ENCODE measurements at places on chromosomes 16 and 17.

DNA sequence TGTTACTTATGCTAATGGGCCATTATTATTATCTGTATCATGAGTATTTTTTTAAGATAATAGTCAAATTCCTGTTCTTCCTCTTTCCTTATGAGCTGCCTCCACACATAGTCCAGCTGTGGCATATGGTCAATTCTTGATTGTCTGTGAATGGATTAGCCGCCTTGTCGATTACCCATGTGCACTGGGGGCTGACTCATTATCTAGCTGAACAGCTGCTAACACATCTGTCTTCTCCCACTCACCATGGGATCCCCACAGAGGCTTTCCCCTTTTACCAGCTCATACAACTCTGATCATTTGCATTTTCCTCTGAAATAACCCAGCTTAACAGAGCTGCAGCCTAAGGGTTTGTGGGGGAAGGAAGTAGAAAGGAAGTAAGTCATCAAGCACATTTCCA lies 915.0 kb downstream of the CDH11 start:
- no peak for DNase-seq

DNA sequence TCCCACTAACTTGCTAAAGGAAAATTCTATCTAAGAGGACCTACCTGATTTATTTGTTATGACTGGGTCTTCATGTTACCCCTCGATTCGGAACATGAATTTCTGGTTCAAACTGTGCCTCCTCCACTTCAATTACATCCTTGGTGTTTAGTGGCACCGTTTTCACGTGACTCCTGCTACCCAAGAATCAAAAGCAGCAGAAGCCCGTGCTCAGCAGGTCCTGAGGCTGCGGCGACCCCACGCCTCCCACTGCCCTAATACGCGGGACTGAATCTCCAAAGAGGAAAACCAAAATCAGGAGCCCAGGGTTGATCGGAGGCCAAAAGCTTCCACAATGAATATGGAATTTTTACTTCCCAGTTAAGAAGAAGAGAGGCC lies 94.0 kb upstream of the METRNL start:
- no peak for DNase-seq

- DNase-seq: no peak
Observed at GRCh38 chr17:72858826-72859495, 233.5 kb downstream of the SLC39A11 start.

- no peak for DNase-seq
Observed at GRCh38 chr16:818132-818531, 17.6 kb upstream of the GNG13 start.

GRCh38 chr17:80832266-80832676 lies 159.4 kb upstream of the CHMP6 start:
- peak; percentile 35 for DNase-seq

DNA sequence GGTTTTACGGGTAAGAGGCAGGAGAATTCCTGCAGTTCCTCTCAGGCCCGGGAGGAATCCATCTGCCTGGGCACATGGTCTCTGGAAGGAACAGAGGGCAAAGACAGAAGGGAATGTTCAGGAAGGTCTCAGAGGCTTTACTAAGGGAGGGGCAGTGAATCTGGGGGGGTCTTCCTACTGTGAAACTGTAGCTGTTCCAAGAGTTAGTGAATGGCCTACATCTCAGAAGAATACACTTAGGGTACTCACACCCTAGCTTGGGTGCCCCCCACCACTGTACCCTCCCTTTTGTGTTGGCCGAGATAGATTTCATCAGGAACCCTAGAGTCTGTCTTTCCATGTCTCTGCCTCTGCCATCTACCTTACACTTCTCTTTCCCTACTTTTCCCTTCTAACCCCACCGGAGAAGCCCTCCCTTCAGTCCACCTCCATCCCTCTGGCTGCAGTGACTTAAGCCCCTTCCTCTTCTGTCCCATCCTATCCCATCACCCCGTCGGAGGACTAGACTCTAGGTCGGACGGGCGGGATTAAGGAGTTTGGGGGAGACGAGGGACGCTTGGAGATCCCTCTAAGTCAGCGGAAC lies 316 bp downstream of the DLG4 start:
- no peak for DNase-seq

- DNase-seq: no peak
Observed at GRCh38 chr16:457732-458400, 32.4 kb downstream of the RAB11FIP3 start.

DNA sequence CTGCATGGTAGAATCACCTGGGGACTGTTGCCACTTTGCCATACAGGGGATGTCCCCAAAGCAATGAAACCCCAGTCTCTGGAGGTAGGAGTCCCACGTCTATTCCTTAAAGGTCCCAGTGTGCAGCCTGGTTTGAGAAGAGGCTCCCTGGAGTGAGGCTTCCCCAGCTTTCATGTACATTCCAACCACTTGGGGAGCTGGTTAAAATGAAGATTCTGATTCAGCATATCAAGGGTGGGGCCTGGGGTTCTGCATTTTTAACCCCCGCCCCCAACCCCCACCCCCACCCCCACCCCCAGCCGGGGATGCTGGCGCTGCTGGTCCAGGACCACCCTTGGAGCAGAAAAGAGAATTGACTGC lies 241.2 kb downstream of the FOXL1 start:
- no peak for DNase-seq

GRCh38 chr17:9729735-9730420 lies 61.5 kb downstream of the DHRS7C start:
- DNase-seq: no peak

DNA sequence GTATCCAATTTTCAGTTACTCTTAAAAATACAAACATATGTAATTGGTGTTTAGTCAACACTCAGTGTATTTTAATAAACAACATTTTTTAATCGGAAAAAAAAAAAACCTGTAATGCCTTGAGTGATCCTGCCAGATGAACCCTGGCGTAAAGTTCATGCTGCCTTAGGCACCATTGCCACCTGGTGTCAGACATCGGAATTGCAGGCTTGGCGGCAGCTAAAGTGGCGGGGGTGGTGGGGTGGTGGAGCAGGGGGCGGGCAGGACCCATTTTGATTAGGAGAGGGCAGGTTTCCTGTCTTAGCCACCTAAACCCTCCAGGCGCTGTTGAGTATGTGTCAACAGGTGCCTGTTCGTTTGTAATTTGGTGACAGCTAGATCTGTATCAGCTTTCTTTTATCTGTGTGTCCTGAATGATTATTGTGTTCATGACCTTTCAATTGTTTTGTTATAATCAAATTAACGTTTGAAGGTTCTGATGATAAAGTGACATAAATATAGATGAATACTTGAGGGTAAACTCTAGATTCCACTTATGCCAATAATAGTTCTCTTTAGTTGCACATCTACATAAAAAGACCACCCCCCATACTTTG lies 588.7 kb downstream of the CDH13 start:
- DNase-seq: no peak

GRCh38 chr16:68230176-68230571 lies 5.8 kb downstream of the ESRP2 start:
- no peak for DNase-seq

GRCh38 chr16:69796285-69797118 lies 34.4 kb downstream of the WWP2 start:
- no peak for DNase-seq

DNA sequence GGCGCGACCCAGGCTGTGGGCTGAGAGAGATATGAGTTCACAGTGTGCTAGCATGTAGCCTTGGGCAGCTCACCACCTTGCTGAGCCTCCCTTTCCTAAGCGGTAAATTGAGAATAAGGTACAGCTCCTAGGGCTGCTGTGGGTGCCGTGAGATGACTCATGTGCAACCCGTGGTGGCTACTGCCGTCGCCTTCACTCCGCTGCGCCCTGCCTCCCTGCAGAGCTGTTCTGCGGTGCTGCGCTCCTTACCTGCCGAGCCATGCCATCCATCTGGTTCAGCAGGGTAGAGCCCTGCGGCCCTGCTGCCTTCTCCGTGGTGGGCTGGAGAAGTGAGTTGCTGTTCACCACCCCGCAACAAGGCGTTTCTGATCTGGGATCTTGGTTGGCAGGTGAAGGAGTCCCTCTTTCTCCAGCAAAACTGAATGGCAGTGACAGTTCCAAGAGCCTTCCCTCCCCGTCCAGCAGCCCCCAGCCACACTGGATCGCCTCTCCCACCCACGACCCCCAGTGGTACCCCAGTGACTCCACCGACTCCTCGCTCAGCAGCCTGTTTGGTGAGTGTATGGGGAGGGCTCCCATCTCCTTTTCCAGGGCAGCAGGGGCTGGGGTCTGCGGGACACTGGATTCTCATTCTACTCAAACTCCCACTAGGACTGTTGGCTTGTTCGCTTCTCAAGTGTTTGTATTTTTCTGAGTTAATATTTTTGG lies 9.3 kb upstream of the JPT2 start:
- no peak for DNase-seq

DNA sequence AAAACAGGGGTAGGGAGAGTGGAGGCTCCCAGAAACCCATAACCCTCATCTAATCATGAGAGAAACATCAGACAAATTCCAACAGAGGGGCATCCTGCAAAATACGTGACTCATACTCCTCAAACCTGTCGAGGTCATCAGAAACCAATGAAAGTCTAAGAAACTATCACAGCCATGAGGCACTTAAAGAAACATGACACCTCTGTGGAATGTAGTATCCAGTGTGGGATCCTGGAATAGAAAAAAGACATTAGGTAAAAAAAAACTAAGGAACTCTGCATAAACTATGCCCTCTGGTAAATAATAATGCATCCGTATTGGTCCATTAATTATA lies 16.4 kb downstream of the CDH5 start:
- no peak for DNase-seq

DNA sequence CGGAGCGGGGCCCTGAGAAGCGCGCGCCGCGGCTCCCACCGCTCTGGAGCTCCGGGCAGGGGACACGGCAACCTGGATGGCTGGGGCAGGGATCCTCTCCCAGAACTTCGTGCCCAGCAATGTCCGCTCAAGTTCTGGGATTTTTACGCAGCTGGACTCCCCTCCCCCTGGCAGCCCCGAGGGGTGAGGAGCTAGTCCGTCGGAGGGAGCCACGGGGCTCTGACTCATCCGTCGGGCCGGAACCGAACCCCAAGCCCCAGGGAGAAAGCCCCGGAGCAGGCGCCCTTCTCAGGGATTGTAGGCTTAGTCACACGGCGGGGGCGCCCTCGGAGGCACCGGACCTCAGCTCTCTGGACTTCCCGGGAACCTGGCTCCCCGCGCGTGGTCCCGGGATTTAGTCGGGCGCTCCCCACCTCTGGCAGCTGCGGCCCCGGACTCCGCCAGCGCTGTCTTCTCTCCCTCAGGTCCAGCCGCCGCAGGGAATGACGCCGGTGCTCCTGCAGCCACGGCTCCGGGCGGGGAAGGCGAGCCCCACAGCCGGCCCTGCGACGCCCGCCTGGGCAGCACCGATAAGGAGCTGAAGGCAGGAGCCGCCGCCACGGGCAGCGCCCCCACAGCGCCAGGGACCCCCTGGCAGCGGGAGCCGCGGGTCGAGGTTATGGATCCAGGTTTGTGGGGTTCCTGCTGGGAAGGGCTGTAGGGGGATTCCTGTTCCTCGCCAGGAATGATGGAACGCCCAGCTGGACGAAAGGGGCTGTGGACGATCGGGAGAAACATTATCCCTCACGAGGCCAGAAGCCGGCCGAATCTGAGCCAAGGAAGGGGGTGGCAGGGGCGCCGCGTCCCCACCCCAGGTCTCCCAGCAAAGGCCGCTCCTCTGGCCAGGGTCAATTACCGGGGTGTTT lies 830 bp downstream of the SPHK1 start:
- DNase-seq: no peak

- no peak for DNase-seq
Observed at GRCh38 chr17:71472809-71473789, 647.7 kb upstream of the SOX9 start.

- DNase-seq: no peak
Observed at GRCh38 chr16:55116165-55116920, 185.7 kb downstream of the IRX5 start.

DNA sequence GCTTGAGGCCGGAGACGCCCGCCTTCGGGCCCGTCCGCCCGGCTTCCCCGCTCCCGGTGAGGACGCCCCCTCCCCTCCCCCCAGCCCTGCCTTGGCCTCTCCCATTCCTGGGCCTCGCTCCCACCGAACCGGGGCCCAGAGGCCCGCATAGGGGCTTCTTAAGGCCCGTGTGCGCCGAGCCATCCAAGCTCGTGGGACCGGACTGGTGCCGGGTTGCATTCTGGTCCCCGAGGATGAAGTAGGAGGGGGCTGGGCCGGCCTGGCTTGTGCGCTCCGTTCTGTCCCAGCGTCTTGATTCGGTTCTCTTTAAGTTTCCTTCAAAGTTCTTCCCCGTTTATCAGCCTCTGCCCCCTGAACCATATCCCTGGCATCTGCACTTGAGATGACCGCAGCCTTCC lies 488 bp downstream of the SENP3 start:
- no peak for DNase-seq

GRCh38 chr16:68750193-68750695 lies 13.2 kb downstream of the CDH1 start:
- DNase-seq: no peak

DNA sequence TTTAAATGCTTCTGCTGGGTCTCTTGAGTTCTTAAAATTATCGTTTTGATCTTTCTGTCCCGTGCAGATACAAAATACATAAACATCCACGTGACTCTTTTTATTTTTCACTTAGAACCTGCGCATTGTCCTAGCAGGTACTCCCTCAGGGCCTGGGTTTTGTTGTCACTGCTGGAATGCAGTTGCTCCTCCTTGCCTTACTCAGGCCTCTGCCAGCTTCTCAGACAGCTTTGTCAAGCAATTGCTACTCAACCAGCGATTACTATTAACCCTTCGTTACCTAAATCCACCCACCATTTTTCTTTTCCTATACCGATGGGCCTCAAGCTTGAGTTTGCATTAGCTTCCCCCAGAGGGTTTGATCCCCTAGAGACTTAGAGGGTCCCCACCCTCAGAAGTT lies 405.9 kb upstream of the RBFOX1 start:
- DNase-seq: no peak

GRCh38 chr16:52837251-52837650 lies 215.4 kb downstream of the CHD9NB start:
- no peak for DNase-seq

DNA sequence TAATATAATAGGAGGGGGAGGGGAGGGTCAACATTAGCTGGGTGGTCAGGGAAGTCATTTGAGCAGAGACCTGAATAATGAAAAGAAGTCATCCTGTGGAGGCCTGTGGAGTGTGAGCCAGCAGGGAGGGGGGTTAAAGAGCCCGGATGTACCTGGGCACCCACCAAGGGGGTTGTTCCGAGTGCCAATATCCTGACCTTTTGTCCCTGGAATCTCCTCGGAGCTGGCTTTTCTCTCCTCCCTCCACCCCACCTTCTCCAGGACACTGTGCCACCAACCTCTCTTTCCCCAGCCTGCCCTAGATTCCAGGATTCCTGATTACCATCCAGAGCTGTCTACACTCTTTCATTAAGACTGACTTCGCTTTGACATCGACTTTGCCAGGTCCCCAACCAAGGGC lies 6.2 kb downstream of the SHBG start:
- no peak for DNase-seq

DNA sequence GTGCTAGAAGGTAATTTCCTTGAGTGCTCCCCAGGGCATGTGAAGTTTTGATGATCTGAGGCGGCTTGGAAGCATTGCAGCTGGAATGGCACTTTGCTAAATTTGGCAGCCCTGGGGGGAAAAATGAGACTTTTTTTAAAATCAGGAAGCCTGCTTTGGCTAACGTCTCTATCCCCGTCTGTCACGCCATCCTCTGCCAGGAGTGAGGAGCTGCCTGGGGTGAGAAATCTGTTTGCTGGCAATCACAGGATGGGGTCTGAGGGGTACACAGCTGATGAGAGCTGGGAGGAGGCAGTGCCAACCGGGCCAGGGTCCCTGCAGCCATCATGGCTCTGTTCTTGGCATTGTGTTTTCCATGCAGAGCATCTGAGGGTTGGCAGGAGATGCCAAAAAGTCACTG lies 2.0 kb downstream of the ABCC12 start:
- DNase-seq: no peak

Measured in posterior cingulate gyrus (tissue), 11 donors.